ENCODE measurements at places on chromosomes 2 and 18.
A peak's percentile ranks its signal among the peaks of the same experiment; 100 is the strongest.

GRCh38 chr2:239589270-239589825 lies 188.5 kb upstream of the HDAC4 start:
- no peak for DNase-seq

- DNase-seq, result no peak
Measured at GRCh38 chr2:159585622-159586021, 30.7 kb downstream of the BAZ2B start.

DNA sequence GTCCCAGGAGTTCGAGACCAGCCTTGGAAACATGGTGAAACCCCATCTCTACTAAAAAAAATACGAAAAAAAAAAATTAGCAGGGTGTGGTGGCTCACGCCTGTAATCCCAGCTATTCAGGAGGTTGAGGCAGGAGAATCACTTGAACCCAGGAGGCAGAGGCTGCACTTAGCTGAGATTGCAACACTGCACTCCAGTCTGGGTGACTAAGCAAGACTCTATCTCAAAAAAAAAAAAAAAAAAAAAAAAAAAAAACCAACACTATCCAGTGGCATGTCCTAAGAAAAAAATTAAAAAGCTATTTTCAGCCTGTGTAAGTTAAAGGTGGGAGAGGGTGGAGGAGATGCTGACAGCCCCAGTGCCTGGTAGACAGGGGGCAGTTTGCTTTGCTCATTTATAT lies 32.2 kb upstream of the REL start:
- DNase-seq, result no peak

GRCh38 chr2:168884975-168885374 lies 5.3 kb downstream of the SPC25 start:
- no peak for DNase-seq

DNA sequence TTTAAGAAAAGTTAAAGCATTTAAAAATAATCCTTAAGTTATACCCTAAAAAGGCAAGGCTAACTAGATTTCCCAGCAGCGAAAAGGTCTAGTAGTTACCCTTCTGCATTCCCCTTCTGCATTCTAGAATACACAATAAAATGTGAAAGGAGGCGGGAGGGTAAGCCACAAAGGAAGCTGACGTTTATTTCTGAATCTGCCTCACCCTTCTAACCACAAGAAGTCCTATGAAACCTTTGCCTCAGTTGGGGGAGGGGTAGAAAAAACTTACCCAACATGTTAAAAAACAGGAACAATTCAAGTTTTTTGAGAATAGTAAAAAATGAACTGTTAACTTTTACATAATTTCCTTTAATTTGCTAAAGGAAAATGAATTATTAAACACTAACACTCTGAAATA lies 11.3 kb downstream of the STK17B start:
- peak; percentile 48 for DNase-seq

GRCh38 chr2:240926516-240927389 lies 20.6 kb downstream of the CROCC2 start:
- DNase-seq, result no peak

DNA sequence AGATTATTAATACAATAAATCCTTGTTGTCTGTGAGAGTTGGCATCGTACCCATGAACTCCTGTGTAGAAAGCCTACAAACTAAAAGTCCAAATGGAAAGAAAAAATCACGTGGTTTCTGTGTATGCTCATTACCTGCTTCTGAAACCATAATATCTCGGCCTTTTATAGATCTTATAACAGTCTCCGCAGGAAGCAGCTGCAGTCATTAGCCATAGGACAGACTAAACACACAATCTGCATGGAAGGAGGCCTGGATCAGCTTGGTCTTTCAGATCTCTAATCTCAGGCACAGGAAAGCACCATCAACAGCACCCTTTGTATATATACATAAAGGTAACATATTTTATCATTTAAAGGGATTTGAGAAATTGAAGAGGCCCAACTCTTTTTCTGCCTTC lies 508.9 kb upstream of the TCF4 start:
- no peak for DNase-seq

GRCh38 chr2:121288454-121289231 lies 3.6 kb upstream of the TFCP2L1 start:
- DNase-seq, result no peak

DNA sequence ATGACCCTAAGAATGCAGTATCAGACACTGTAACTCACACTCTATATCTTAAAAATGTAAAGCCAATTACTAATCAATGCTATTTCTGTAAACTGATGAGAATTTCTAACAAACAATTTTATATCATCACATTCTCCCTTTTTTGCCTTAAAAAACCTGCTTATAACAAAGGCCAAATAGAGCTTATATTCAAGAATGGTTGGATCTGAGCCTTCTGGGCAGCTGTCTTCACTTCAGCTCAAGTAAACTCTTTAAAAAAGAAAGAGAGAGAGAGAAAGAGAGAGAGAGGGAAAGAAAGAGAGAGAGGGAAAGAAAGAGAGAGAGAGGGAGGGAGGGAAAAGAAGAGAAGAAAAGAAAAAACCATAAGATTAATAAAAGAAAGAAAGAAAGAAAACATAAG lies 231.8 kb downstream of the KCNE4 start:
- DNase-seq, result no peak

GRCh38 chr2:159849160-159849813 lies 51.3 kb upstream of the CD302 start:
- no peak for DNase-seq

GRCh38 chr2:46917628-46918027 lies 2.0 kb upstream of the MCFD2 start:
- DNase-seq, result no peak

- DNase-seq, result no peak
Measured at GRCh38 chr2:212619954-212620353, 81.4 kb upstream of the ERBB4 start.

DNA sequence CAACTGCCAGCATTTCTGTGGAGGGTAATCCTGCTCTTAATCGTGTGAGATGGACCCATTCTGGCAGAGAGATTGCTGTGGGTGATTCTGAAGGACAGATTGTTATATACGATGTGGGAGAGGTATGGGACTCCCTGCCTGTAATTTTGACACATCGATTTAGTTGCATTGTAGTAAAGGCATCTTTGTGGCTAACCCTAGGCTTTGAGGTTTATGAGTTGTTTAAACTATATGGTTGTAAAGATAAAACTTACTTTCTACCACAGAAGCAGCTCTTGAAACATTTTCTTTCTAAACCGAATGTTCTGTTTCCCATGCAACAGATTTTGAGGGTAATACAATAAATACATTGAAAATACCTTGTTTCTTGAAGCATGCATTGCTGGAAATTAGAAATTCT lies 58.5 kb downstream of the DYNC1I2 start:
- no peak for DNase-seq

GRCh38 chr2:69213782-69214181 lies 173.2 kb downstream of the GFPT1 start:
- DNase-seq, result no peak

DNA sequence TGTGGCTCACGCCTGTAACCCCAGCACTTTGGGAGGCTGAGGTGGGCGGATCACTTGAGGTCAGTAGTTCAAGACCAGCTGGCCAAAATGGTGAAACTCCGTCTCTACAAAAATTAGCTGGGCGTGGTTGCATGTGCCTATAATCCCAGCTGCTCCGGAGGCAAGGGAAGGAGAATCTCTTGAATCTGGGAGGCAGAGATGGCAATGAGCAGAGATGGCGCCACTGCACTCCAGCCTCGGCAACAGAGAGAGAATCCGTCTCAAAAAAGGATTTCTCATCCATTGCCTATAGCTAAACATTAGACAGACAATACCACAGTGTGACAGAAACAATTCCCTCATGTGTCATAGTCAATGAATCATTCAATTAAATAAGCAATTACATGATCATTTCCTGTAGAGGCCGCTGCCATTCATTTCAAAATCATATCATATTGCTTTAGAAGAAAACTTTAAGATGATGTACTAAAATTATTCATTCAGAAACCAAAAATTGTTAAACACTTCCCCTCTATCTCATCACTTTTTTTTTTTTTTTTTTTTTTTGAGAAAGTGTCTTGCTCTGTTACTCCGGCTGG lies 69.5 kb upstream of the TGIF1 start:
- DNase-seq, result no peak

- DNase-seq, result no peak
Measured at GRCh38 chr2:69933839-69934613, 19.1 kb downstream of the MXD1 start.

GRCh38 chr2:24510771-24511170 lies 19.7 kb downstream of the NCOA1 start:
- no peak for DNase-seq

DNA sequence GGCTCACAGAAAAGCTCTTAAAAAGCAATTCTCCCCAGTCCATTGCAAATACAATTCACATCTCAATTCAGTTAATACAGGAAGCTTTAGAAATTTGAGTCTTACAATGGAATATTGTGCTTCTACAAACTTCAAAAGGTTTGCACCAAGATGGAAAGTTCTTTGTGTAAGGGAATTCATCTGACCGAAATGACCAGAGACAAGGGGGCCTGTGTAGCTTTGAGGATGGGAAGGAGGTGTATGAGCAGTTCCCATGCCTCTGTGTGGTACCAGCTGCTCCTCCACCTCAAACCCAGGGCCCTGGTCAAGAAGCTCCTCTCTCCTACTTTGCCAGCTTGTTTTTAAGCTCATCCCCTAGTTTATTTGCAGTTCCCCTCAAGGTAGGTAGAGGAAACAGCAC lies 312.8 kb upstream of the PKDCC start:
- DNase-seq, result no peak

GRCh38 chr2:238569507-238570195 lies 142.9 kb downstream of the ASB1 start:
- DNase-seq, result no peak

GRCh38 chr2:52536929-52537460 lies 1230.6 kb upstream of the CHAC2 start:
- DNase-seq, result no peak

DNA sequence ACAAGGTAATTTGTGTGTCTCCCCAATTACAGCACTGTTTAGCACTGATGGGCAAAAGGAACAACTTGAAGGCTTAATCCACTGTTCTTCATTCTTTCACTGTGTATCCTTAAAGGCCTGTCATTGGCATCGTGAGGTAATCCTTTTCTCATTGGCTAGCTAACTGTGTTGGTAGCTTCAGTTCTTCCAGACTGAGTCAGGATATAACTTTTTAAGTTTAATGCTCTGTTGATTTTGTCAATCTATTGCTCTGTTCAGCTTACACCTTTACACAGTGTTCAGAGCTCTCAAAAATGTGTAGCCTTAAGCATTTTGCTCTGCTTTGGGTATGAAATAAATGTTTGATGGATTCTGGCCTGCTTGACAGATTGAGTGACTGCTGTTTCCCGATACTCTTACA lies 148.2 kb downstream of the KIAA1328 start:
- no peak for DNase-seq

DNA sequence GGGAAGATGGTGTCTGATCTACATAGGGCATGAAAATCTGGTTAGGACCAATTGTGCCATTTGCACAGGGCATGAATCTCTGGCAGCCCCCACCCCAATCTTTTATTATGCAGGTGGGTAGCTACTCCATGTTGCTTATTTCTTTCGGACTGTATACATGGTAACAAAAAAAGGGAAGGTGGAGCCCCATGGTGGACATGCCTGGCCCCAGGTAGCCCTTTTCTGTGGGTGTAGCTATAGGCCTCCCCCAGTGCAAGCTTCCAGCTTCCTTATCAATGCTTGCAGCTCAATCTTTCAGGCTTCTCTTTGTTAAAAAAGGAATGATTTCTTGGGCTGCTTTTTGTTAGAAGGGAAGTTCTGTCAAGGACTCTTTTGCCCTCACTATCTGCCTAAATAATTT lies 14.3 kb upstream of the UXS1 start:
- DNase-seq, result no peak

GRCh38 chr2:123826729-123827271 lies 198.3 kb upstream of the CNTNAP5 start:
- DNase-seq, result no peak

DNA sequence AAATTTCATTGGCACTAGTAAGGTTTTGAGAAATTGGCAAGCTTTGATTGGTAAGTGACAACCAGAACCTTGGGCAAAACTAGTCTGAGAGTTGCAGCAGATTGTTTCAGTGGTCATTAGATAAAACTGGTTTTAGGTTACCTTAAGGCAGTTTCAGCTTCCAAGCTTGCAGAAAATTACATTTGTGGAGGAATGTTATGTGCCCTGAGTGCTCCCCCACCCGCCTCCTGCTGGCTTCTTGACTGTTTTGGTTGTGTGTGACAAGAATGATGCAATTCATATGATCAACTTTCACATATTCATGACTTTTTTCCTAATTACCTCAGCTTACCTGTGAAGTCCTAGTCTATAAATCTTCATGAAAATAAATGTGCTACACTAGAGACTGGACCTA lies 599.5 kb upstream of the ZNF804A start:
- DNase-seq, result no peak

DNA sequence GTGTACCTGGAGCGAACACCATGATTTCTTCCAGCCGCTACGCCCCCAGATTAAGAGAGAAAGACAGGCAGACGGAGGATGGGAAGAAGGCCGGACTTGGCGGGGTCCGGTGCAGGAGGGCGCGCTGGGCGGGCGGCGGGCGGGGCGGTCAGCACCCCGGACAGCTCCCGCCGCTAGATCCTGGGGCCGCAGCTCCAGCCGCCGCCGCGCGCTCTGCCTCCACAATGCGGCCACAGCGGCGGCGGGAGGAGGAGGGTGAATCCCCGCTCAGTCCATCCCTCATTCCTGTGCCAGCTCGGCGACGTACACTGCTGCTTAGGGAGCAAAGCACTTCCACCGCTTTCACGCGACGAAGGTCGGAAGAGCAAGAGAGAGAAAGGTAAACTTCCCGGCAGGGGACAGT lies at the start of gene AKAIN1:
AKAIN1 (minus strand) TSS at position 226 of the 403 bp plus-strand sequence; CDS start at position 22, 204 bp downstream.
- peak; percentile 1 for DNase-seq

DNA sequence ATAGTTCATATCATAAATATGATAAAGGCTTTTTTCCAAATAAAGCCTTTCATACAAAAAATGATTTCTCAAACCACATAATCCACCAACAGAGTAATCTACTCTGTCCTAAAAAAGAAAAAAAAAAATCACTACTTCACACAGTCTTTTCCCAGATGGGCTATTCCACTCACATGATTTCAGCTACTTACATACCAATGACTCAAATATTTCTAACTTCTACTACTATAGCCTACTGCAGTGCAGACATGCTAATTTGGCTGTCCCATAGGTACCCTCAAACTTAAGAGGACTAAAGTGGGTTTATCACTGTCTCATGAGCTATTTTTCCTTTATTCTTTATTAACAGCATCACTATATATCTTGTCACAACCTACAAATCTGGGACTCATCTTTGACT lies 57.4 kb downstream of the SLC66A3 start:
- DNase-seq, result no peak

GRCh38 chr18:12007063-12007462 lies 25.8 kb downstream of the IMPA2 start:
- DNase-seq, result no peak

DNA sequence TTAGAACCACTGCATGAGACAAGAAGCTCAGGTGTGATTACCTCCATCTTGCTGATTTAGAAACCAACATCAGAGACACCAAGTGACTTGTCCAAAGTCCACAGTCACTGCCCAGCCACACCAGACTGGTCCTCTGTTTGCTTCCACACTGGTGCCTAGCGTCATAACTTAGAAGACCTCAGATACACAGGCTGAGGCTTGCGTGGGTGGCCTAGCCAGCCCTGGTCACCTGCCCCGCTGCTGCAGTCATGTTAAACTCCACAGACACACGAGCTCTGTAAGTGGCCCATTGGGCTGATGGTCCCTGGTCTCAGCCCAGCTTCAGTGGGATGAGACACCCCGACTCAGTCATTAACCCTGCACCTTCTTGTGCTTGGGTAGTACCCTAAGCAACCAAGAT lies 47.1 kb downstream of the CNGA3 start:
- DNase-seq, result no peak

- DNase-seq, result no peak
Measured at GRCh38 chr18:77014538-77014937, 118.0 kb downstream of the MBP start.

- DNase-seq, result no peak
Measured at GRCh38 chr2:216299588-216299987, 72.7 kb downstream of the MARCHF4 start.

GRCh38 chr2:179558010-179558934 lies 293.6 kb upstream of the SESTD1 start:
- no peak for DNase-seq

Measured in effector CD8-positive, alpha-beta T cell (primary cell).